ENCODE measurements at places on chromosomes 5 and 9. TPM values are rescaled to one million over a fixed set of nuclear protein-coding genes. Genes with fewer than 3 reads are reported as not detected.

- no peaks in the 10 kb centered on the region for H3K36me3 ChIP-seq
- no peaks in the 10 kb centered on the region for H3K27me3 ChIP-seq
- no peak for DNase-seq
- H3K4me1 ChIP-seq = peaks cover 9% of the 10 kb centered on the region
- H3K4me3 ChIP-seq = no peak overlapping the region
Measured at GRCh38 chr5:56112526-56113121, 117.9 kb upstream of the IL6ST start.

DNA sequence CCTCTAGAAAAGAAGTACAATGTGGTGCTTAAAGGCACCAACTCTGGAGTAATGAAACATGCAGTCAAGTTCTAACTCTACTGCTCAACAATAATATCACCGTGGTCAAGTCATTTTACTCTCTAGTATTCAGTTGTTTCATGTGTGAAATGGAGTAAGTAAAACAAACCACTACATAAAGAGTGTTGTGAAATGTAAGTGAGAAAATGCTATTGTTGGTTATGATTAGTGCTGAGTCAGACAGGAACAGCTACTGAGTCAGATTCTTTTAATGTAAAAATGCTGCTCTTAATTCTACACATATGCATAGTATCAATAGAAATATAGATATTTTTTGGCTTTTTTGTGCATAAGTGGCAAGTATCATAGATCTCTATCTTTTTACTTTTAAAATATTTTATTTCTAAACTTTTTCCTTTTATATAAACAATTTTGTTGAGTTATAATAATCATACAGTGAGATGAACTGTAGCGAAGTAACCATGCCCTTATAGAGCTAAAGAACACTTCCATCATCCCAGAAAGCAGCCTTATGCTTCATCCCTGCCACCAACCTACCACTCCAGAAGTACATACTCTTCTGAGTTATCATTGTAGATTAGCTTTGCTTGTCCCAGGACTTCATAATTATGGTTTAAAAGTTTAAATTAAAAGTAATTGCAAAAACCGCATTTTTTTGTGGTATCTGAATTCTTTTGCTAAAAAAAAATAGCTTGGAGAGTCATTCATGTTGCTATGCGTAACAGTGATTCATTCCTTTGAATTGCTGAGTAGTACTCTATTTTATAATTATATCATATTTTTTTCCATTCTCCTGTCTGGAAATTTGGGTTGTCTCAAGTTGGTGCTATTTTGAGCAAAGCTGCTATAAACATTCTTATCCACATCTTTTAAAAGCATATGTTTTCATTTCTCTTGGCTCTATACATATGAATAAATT, 548.2 kb upstream of the CLINT1 start:
- DNase-seq = no peak
- H3K4me3 ChIP-seq = no peak overlapping the region
- H3K36me3 ChIP-seq = no peaks in the 10 kb centered on the region
- no peaks in the 10 kb centered on the region for H3K27me3 ChIP-seq

DNA sequence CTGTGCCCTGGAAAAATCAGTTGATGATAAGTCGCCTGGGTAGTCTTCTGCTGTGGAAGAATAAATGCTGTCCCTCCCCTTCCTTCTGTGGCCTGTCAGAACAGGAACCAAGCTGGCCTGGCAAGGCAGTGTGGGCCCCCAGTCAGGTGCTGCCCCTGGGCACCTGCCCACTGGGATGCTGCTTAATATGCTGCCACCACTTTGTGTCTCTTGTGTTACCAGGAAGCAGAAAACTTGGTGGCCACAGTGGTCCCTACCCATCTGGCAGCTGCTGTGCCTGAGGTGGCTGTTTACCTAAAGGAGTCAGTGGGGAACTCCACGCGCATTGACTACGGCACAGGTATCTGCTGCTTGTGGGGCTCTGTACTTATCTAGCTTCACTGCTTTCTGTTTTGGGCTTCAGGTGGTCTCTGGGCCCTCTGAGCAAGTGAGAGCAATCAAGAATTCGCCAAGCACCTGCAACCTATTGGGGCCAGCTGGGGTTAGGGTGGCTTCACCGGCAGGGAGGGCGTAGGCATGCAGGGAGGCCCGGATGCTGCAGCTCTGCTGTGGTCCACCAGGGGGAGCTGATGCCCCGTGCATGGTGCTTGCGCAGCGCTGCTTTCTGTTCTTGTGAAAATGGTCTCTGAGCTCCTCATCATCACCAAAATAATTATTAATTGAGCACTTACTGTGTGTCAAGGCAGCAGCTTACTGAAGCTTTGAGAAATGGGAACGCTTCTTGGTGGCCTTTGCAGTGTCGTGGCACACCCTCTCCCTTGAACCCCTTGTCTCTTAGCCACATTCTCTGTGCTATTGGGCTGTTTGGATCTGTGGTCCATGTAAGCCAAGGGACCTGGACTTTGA, 20.3 kb downstream of the PTPA start:
- H3K27ac ChIP-seq = no peak overlapping the region
- DNase-seq = peak; percentile 66
- no peak overlapping the region for H3K4me3 ChIP-seq
- no peaks in the 10 kb centered on the region for H3K4me1 ChIP-seq
- H3K27me3 ChIP-seq = no peaks in the 10 kb centered on the region

GRCh38 chr9:124626276-124626675, 119.1 kb upstream of the NR5A1 start:
- no peak overlapping the region for H3K4me3 ChIP-seq
- no peaks in the 10 kb centered on the region for H3K36me3 ChIP-seq
- peaks cover 23% of the 10 kb centered on the region for H3K4me1 ChIP-seq
- H3K27ac ChIP-seq = no peak overlapping the region
- DNase-seq = no peak

GRCh38 chr5:9787861-9788600, 157.9 kb upstream of the TAS2R1 start:
- no peaks in the 10 kb centered on the region for H3K36me3 ChIP-seq
- no peak overlapping the region for H3K4me3 ChIP-seq
- no peak for DNase-seq
- peaks cover 8% of the 10 kb centered on the region for H3K4me1 ChIP-seq

GRCh38 chr5:17679597-17680203, 45.4 kb downstream of the TAF11L14 start:
- H3K27me3 ChIP-seq = no peaks in the 10 kb centered on the region
- no peak overlapping the region for H3K27ac ChIP-seq
- H3K36me3 ChIP-seq = no peaks in the 10 kb centered on the region
- no peaks in the 10 kb centered on the region for H3K4me1 ChIP-seq
- DNase-seq = no peak

DNA sequence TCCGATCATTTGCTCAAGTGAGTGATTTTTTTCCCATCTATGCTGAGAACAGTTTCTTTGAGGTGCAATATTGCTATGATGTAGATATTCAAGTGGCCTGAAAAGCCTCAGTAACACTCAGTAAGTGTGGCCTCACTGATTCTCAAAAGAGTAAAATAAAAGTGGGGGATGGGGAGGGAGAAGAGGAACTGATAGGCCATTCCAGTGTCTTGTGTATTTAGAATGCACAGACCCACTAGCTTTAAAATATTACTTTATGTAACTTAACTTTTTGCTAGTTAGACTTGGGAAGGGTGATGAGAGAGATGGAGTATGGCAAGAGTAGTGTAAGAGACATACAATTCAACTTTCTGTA, 79.5 kb upstream of the ZNF608 start:
- no peaks in the 10 kb centered on the region for H3K4me1 ChIP-seq
- H3K36me3 ChIP-seq = no peaks in the 10 kb centered on the region
- H3K4me3 ChIP-seq = no peak overlapping the region
- no peak for DNase-seq
- no peaks in the 10 kb centered on the region for H3K27me3 ChIP-seq

- H3K36me3 ChIP-seq = no peaks in the 10 kb centered on the region
- no peak overlapping the region for H3K4me3 ChIP-seq
- H3K27me3 ChIP-seq = no peaks in the 10 kb centered on the region
- no peaks in the 10 kb centered on the region for H3K4me1 ChIP-seq
Measured at GRCh38 chr5:166399781-166400180, 1891.7 kb upstream of the WWC1 start.

DNA sequence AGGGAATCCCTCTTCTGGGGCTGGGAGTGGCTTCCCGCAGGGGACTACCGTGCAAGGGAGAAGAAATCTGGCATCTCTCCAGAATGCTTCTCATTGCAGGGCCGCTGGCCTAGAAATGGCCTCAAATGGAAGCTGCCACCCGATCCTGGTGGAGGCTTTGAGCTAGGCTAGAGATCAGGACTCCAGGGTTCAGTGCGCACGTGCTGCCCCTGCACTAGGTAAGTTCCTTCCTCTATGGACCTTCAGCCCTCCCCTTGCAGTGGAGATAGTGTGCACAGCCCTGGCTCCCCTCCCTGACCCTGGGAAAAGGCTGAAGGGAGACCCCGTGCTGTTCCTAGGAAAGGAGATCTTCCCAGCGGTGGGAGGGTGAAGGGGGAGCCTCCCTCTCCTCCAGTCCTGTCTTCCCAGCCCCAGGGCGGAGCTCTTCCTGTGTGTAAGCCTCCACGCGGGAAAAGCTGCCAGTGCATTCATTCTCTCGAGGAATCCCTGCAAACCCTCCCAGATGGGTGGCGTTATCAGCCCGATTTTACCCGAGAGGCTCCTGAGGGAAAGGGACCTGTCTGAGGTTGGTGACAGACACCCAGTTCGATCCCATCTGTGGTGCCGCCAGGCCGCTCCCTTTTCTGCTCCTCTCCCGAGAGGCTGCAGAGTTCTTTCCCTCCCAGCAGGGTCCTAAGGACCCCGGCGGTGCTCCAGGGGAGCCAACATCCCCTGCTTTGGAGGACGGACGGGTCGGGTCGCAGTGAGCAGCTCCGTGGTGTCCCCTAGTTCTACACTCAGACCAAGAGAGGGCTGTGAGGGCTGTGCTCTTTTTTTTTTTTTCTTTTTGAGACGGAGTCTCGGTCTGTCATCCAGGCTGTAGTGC, 1.4 kb upstream of the CERCAM start:
- H3K36me3 ChIP-seq = no peaks in the 10 kb centered on the region
- H3K27me3 ChIP-seq = no peaks in the 10 kb centered on the region

DNA sequence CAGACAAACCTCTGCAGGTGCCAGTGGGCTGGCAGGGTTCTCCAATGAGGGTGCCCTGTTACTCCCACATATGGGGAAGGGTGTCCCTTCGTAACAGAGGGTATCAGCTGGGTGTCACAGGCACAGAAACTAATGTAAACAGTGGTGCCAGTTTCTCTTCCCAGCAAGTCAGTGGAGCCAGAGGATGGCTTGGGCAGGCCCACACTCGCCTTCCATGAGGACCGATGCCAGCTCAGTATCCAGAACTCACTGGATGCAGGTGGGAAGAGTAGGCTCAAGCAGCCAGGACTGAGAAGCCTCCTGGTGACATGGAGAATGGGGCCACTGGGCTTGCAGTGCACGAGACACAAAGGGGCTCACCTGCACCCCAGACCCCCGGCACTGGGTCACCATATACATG, 30.4 kb downstream of the FSTL4 start:
- DNase-seq = no peak
- H3K4me3 ChIP-seq = no peak overlapping the region
- no peaks in the 10 kb centered on the region for H3K4me1 ChIP-seq
- H3K27me3 ChIP-seq = no peaks in the 10 kb centered on the region
- no peak overlapping the region for H3K27ac ChIP-seq

DNA sequence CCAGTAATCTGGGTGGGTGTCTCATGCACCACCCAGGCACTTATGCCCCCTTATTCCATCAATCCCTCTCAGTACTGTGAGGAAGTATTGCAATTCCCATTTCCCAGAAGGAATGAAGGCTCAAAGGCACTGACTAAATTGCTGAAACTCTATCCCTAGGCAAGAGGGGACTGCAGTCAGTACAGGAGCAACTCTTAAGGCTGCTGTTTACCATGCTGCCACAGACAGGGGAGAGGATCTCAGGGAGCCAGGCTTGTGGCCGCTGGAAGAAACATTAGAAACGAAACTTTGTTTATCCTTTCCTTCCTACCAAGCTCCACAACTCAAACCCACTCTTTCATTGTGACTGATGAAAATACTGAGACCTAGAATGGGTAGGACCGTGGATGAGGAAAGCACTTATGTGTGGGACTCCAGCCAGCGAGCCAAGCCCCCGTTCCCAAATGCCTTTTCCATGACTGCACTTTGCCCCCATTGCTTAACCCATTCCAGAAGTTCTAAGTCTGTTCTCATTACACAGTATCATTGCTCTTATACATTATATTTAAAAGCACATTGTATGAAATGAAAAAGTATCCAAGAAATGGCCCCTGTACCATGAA, 54.3 kb downstream of the TLE1 start:
- no peak overlapping the region for H3K4me3 ChIP-seq
- no peak for DNase-seq
- no peaks in the 10 kb centered on the region for H3K27me3 ChIP-seq

DNA sequence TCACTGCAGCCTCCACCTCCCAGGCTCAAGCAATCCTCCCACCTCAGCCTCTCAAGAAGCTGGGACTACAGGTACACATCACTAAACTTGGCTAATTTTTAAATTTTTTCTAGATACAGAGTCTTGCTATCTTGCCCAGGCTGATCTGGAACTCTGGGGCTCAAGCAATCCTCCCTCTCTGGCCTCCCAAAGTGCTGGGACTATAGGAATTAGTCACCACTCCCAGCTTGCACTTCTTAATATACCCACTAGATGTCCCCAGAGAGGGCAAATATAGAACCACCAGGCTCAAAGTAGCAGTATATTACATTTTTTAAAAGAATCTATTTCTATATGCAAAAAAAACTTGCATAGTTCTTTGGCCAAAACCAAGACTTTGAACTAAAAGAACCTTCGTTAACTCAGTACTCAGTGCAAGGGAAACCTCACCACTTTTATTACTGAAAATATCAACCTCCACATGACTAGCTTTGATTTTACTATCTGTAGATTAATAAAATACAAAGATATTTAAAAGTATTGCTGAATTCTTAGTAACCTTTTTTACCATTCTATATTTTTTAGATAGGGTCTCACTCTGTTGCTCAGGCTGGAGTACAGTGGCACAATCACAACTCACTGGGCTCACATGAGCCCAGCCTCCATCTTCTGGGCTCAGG, 25.8 kb upstream of the HSD17B3 start:
- H3K27me3 ChIP-seq = no peaks in the 10 kb centered on the region
- H3K36me3 ChIP-seq = no peaks in the 10 kb centered on the region
- H3K4me3 ChIP-seq = no peak overlapping the region
- H3K4me1 ChIP-seq = no peaks in the 10 kb centered on the region
- DNase-seq = peak; percentile 19
- H3K27ac ChIP-seq = no peak overlapping the region

GRCh38 chr5:36478646-36479317, 127.6 kb upstream of the SLC1A3 start:
- no peak overlapping the region for H3K4me3 ChIP-seq
- DNase-seq = no peak
- no peaks in the 10 kb centered on the region for H3K36me3 ChIP-seq
- H3K4me1 ChIP-seq = no peaks in the 10 kb centered on the region
- no peaks in the 10 kb centered on the region for H3K27me3 ChIP-seq
- no peak overlapping the region for H3K27ac ChIP-seq

- peaks cover 19% of the 10 kb centered on the region for H3K4me1 ChIP-seq
- H3K36me3 ChIP-seq = no peaks in the 10 kb centered on the region
- H3K4me3 ChIP-seq = no peak overlapping the region
- H3K27me3 ChIP-seq = no peaks in the 10 kb centered on the region
- no peak for DNase-seq
Measured at GRCh38 chr5:7878381-7878873, 9.5 kb downstream of the MTRR start.

INSL6 gene
- not detected for total RNA-seq

PCAT7 gene
- not detected for total RNA-seq

MRPS2 gene
- 26.5 TPM for total RNA-seq

SH2D3C gene
- 18.3 TPM for total RNA-seq

FBLL1 gene
- total RNA-seq = not detected

CCT5 gene
- total RNA-seq = 201 TPM

SNCB gene
- not detected for total RNA-seq

SPINK13 gene
- not detected for total RNA-seq

KIAA1958 gene
- total RNA-seq = 10.6 TPM

IFNA21 gene
- total RNA-seq = not detected

SPATA31E1 gene
- not detected for total RNA-seq

DOLPP1 gene
- total RNA-seq = 6.0 TPM
